ENCODE measurements at places on chromosomes 2 and 18. TPM values are rescaled to one million over a fixed set of nuclear protein-coding genes. Genes with fewer than 3 reads are reported as not detected.

GRCh38 chr18:74796841-74797576 is 199.3 kb downstream of the ZNF407 start:
- H3K27me3 ChIP-seq, result no peaks in the 10 kb centered on the region
- H3K36me3 ChIP-seq, result no peaks in the 10 kb centered on the region
- no peak overlapping the region for H3K4me3 ChIP-seq
- no peak overlapping the region for H3K27ac ChIP-seq

GRCh38 chr2:104932243-104932642 is 78.3 kb downstream of the POU3F3 start:
- no peak overlapping the region for H3K4me3 ChIP-seq
- H3K27me3 ChIP-seq, result peaks cover 6% of the 10 kb centered on the region
- H3K27ac ChIP-seq, result no peak overlapping the region
- H3K4me1 ChIP-seq, result no peaks in the 10 kb centered on the region
- DNase-seq, result no peak

- peaks cover 11% of the 10 kb centered on the region for H3K36me3 ChIP-seq
- H3K27ac ChIP-seq, result peak overlapping the region; percentile 89
- H3K4me3 ChIP-seq, result peak overlapping the region; percentile 84
- DNase-seq, result peak; percentile 6
- peaks cover 40% of the 10 kb centered on the region for H3K4me1 ChIP-seq
- H3K27me3 ChIP-seq, result no peaks in the 10 kb centered on the region
Measured at GRCh38 chr2:69386360-69386759, 667 bp downstream of the GFPT1 start.

GRCh38 chr2:61425605-61426155 is 45.2 kb downstream of the USP34 start:
- H3K4me3 ChIP-seq, result no peak overlapping the region
- H3K27me3 ChIP-seq, result no peaks in the 10 kb centered on the region
- no peaks in the 10 kb centered on the region for H3K36me3 ChIP-seq
- H3K4me1 ChIP-seq, result peaks cover 50% of the 10 kb centered on the region
- no peak for DNase-seq
- H3K27ac ChIP-seq, result peak overlapping the region; percentile 69

DNA sequence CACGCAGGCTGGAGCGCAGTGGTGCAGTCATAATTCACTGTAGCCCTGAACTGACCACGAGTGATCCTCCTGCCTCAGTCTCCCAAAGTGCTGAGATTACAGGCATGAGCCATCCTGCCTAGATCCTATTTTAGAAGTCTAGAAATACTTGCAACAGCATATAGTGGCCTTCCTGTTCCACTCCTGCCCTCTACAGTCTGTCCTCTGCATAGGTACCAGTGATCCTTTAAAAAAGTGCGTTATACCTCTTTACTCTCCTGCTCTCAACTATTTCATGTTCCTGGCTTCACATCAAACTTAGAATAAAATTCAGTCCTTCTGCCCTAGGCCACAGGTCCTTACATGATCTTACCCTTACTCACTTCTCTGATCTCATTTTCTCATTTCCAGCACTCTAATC is 6.0 kb downstream of the COMMD1 start:
- no peaks in the 10 kb centered on the region for H3K27me3 ChIP-seq
- no peak for DNase-seq
- no peak overlapping the region for H3K4me3 ChIP-seq
- no peak overlapping the region for H3K27ac ChIP-seq

DNA sequence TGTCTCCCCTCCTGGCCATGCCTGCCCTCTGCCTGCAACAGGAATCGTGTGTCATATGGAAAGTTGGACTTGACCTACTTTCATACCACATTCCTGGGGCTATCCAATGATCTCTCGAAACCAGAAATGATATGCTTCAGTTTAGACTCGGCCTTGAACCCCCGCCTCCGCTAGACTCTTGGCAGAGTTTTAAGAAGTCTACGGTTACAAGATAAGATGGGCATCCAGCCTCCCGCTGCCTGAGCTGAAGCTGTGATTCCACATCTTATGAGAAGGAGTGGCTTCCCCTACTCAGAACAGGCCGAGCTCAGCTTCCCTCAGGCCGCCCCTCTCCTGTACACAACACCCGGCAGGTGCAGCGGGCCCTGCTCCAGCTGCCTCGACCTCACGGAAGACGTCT is 73.9 kb downstream of the MTCL1 start:
- peaks cover 4% of the 10 kb centered on the region for H3K27me3 ChIP-seq
- no peak overlapping the region for H3K4me3 ChIP-seq
- H3K27ac ChIP-seq, result no peak overlapping the region
- no peak for DNase-seq
- no peaks in the 10 kb centered on the region for H3K36me3 ChIP-seq

ELOA2 gene
- not detected for total RNA-seq

OTOS gene
- not detected for total RNA-seq

DNA sequence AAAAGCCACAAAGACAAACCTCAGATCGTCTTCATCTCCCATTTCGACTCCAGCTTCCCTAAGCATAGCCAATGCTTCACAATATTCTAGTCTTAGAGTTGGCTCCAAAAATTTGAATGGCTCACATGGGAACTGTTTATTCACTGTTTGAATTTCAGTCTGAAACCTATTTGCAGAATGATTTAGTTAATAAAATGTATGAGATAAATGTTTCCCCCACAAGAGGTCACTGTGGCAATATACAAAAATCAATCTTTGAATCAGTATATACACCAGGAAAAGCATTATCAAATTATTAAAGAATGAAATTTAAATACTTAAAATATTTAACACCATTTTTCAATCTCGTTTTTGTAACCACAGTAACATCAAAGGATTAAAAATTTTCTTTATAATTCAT is 40.0 kb upstream of the MCM6 start:
- no peak overlapping the region for H3K4me3 ChIP-seq
- H3K27ac ChIP-seq, result no peak overlapping the region
- H3K36me3 ChIP-seq, result peaks cover 26% of the 10 kb centered on the region
- DNase-seq, result peak; percentile 47

DNA sequence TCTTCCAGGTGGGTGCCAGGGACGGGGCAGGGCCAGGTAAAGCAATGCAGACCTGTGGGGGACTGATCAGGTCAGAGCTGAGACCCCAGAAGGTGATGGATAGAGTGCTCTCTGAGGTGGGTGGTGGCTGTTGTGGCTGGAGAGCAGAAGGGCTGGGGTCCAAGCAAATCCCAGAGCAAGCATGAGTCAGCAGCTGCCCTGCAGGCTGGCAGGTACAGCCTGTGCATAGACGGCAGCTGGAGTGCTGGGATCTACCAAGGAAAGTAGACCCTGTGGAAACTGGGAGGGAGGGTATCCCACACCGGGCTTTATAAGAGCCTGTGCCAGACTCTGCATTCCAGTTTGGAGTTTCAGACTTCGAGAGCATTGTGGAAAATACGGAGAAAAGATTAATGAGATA is 663 bp downstream of the TRIM54 start:
- no peaks in the 10 kb centered on the region for H3K36me3 ChIP-seq
- H3K27me3 ChIP-seq, result peaks cover 24% of the 10 kb centered on the region
- H3K4me3 ChIP-seq, result no peak overlapping the region

GRCh38 chr18:11147371-11147951 is 1.9 kb downstream of the PIEZO2 start:
- no peaks in the 10 kb centered on the region for H3K4me1 ChIP-seq
- H3K36me3 ChIP-seq, result no peaks in the 10 kb centered on the region
- peaks cover 45% of the 10 kb centered on the region for H3K27me3 ChIP-seq
- DNase-seq, result no peak
- no peak overlapping the region for H3K27ac ChIP-seq
- no peak overlapping the region for H3K4me3 ChIP-seq

GRCh38 chr2:226001716-226002115 is 602.2 kb downstream of the NYAP2 start:
- DNase-seq, result no peak
- no peaks in the 10 kb centered on the region for H3K4me1 ChIP-seq
- no peaks in the 10 kb centered on the region for H3K36me3 ChIP-seq
- H3K4me3 ChIP-seq, result no peak overlapping the region

Measured in activated CD4-positive, alpha-beta T cell treated with anti-CD3 and anti-CD28 coated beads, Interleukin-2, amount 10 ng/mL, durations not matched to agents 7 days and 5 days (primary cell).